ENCODE measurements at places on chromosomes 3 and 15. TPM values are rescaled to one million over a fixed set of nuclear protein-coding genes. Genes with fewer than 3 reads are reported as not detected.

The MAPKBP1 gene
- 38.4 TPM for total RNA-seq

The IL17RE gene
- total RNA-seq: 1.1 TPM

The PLA2G4E gene
- not detected for total RNA-seq

The GPR176 gene
- 12.7 TPM for total RNA-seq

The RASGRP1 gene
- total RNA-seq: 0.51 TPM

The RAB11A gene
- total RNA-seq: 263 TPM

The KLHL6 gene
- total RNA-seq: 0.03 TPM

- DNase-seq: no peak
Observed at GRCh38 chr15:95281470-95281869, 1049.0 kb upstream of the NR2F2 start.

- no peak for DNase-seq
Observed at GRCh38 chr3:77931255-77932009, 891.5 kb downstream of the ROBO2 start.

DNA sequence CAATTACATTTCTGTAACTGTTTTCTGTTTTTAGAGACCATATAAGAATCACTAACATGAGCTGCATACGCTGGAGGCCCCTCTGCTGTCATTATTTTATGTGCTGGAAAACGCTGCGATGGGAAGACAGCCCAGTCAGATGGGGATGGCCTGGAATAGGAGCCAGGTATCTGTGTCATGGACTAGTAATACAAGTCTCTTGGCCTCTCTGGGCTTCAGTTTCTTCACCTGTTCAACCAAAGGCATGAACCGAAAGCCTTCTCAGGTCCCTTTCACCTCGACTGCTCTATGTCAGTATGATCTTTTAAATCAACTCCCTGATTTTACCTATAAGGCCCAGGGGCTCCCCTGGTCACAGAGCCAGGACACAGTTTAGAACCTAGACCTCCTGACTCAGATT, 14.6 kb upstream of the RFTN1 start:
- no peak for DNase-seq

DNA sequence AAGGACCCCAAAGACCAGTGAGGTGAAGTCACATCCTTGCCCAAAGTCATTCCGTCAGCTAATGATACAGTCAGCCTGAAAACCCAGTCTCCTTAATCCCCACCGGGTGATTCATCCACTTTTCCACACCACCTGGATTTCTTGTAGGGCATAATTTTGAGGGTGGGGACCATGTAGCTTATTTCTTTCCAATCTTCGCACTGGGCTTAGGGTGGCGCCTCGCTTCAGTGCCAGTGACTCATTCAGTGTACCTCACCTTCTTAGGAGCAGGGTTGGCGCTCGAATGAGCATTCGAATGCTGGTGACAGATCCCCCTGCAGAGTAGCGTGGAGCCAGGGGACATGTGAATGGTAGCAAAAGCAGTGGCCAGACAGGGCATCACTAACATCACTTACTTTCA, 24.0 kb downstream of the BMF start:
- no peak for DNase-seq

DNA sequence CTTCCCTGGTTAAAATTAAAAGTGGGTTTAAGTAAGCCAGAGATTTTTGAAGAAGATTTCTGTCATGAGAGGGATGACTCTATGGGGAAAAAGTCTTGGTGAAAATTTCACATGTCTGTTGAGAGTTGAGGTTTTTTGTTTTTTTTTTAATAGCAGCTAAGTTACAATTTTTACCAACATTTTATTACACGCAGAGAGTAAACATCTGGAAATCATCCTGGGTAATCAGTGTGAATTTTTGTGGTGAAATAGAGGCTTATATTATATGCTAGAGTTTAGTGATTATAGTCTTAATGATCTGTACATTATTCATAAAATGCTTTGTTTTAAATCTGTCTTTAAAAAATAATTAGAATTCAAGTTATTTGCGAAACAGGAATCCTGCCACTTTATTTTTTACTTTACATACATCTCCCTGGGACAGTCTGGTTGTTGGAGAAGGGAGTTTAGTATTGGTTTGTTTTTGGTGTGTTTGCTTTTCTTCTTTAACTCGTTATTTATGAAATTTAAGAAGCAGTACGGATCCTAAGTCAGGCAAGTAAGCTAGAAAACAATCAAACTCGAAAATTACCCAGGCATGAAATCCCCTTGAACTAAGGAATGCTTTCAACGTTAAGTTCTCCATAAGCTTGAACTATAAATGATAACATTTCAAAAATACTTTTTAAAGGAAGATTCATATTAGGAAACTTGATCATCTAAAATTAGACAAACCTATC, 143.4 kb upstream of the TSC22D2 start:
- DNase-seq: no peak

DNA sequence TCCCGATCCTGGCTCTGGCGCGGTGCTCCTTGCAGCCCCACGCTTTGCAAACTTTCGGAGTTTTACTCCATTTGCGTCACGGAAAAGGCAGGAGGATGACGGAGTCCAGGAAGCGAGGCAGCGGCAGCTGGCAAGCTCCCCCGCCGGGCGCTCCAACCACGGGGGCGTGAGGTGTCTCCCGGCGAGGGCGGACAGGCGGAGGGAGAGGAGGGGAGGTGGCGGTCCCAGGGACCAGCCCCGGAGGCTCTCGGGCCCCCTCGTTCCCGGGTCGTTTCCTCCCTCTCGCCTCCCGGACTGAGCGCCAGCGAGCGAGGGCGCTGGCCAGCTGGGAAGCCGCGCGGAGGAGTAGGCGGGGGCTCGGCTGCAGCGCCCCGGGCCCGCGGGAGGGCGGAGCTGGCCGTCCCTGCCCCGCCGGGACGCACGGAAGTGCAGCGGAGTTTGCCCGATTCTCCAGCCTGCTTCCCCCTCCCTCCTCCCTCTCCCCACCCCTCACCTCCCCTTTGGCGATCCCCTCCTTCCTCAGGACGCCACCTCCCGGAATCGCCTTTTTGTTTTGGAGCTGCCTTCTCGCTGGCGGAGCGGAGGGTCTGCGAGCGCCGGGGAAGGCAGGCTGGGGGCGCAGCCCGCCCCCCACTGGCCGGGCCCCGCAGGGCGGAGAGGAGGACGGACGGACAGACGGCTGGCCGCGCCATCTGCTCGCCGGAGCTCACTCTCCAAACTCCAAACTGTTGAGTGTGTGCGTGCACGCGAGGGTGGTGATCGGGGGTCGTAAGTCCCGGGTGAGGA, at the start of gene SNX33:
TSS of gene SNX33 (plus strand) at position 543 of the 786 bp plus-strand sequence. CDS start 1,191 bp downstream, outside the sequence.
- DNase-seq: no peak

DNA sequence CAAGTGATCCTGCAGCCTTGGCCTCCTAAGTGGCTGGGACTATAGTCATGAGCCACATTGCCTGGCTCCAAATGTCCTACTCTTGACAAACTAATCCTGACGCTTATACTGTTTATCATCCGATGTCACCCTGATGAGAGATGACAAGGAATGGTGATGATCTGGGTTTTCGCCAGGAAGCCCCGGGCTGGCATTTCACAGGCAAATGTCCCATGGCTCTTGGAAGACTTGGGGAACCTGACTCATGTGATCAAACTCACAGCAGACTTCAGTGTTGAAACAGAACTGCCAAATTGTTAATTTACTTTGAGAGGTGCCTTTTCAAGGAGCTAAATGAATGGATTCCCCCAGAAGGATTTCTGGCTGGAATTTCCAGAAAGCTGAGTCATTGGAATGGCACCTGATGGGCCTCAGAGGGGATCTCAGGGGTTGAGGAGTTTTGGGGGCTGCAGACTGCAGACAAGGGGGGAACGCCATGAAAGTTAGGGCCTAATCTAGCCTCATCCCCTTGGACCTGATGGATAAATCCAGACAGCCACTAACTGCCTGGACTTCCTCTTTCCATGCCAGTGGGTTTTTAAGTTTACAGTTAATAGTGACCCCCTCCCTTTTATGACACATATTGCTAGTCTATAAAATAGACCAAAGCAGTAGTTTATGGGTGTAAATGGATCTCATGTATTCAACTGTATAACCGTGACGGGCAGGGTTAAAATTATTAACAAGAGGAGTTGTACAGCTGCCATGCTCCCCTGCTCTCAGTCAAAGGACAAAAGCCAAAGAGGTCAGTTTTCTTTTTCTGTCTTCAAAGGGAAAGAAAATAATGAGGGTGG, 146.6 kb downstream of the CHSY1 start:
- DNase-seq: no peak

DNA sequence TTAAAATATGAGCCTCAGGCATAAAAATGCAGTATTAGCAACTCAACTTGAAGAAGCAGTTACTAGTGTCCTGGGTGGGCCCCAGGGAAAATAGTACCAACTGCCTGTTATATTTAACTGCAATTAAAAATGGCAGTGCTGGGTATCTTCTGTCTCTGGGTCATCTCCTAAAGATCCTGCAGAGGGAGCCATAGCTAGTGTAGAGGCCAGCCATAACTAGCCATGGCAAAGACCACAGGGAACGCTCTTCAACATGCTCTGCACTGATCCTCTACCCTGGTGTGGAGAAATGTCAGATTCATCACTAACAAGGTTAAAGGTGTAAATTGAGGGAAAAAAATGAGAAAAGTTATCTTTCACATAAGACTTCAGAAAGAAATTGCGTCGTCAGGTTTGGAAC, 181.3 kb downstream of the SNRPN start:
- no peak for DNase-seq

DNA sequence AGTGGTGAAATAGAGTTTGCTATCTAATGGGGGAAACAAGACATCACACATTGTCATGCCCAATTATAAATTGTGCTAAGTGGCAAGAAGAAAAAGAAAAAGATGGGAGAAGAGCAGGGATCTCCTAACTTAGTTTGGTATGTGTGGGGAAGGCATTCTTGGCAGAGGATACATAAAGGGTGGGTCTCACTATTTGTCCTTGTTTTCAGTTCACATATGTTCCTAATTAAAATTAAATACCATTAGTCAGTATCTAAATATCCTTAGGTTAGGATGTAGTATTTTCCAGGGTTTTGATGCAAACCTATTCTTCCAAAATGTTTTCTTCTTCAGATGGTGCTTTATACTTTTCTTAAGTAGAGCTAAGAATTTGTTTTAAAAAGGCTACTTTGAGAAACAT, 173.7 kb downstream of the B3GALNT1 start:
- no peak for DNase-seq

- DNase-seq: no peak
Observed at GRCh38 chr3:26099692-26100091, 309.8 kb downstream of the OXSM start.

GRCh38 chr3:28151608-28152228, 89.7 kb upstream of the CMC1 start:
- DNase-seq: no peak

DNA sequence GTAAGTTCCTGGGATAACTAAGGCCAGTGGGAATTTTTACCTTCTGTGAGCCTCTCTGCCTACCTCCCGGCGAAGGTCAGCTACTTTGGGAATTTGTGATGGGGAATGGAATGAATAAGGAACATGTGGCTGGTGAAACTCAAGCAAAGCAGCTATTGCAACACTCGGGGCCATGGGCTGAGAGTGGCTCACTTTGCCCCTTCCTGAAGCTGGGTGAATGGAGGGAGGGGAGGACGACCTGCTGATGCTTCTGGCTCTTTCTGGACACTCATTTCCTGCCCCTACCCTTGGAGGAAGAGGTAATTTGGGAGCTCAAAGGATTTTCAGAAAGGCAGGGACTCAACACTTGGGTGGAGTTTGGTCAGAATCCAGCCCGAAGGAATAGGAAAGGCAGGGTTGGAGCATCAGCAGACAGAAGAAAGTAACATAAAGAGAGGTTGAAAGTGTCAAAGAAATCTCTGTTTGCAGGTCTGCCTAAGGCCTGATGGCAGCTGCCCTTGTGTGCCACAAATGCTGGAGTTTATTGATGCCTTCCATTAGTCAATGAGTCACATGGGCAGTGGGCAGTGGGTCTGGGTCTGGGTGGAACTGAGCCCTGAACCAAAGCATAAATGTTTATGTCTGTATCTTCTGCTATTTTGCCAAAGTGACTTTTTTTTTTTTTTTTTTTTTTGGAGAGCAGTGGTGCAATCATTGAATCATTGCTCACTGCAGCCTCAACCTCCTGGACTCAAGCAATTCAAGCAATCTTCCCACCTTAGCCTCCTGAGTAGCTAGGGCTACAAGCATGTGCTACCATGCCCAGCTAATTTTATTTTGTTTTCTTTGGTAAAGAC, 12.4 kb downstream of the LAMP3 start:
- DNase-seq: no peak

GRCh38 chr3:143298380-143298779, 178.8 kb downstream of the CHST2 start:
- DNase-seq: no peak

DNA sequence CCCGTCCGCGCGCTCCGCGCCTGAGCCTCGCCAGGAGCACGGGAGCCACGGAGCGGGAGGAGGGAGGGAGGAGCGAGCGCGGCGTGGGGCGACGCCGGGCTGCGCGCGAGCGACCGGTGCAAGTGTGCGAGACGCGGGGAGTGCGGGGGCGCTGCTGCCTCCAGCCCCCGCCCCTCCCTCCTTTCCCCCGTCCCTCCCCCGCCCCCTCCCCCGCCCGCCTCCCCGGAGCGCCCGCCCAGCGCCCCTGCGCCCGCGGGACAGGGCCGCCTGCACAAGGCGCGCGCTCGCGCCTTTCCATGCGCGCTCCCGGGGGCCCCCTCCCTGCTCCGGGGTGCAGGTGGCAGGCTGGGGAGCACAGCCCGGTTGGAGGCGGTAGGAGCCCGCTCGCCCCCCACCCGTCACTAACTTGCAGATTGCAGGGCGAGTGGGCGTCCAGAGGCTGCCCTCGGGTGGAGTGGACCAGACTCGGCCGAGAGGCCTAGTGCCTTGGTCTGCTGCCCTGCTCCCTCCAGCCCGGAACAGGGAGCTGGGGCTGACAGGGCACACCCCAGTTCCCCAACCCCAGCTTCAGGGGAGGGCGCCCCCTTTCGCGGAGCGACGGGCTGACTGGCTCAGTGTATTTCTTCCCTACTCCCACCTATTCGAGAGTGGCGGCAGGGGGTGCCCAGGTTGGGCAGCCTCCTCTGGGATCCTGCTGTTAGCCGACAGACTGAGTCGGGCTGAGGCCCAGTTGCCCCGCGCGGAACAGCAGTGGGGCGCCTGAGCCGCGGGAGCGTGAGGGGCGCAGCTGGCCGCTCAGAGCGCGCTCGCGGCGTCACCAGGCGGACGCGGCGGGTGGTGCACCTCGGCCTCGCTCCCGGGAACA, at the start of gene WNT7A:
TSS of gene WNT7A (minus strand) at position 126 of the 865 bp plus-strand sequence. CDS start 255 bp downstream, outside the sequence.
- no peak for DNase-seq

DNA sequence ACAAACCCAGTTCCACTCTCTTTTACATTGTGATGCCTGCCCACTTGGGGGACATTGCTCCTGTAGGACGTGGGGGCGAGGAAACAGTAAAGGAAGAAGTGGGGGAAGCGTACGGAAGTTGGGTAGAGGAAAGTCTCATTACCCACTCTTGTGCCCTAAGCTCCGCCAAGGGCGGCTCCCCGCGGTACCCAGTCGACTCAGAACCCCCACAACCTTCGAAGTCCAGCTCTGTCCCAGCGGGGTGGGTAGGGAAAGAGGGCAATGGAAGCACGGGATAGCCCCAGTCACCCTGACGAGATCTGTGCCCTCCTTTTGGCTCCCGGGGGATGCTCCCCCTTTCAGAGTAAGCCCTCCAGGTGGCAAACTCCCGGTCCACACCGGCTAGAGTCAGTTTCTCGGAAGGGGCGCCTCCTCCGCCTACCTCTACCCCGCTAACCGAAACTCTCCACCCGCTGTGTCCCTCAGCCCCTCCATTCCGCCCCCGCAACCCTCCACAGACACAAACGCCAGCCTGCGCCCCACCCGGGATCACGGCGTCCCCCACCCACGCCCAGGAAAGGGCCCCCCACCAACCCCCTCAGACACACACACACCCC, 527 bp downstream of the CSNK1G1 start:
- no peak for DNase-seq
